ENCODE measurements at places on chromosomes 11 and 22. TPM values are rescaled to one million over a fixed set of nuclear protein-coding genes. Genes with fewer than 3 reads are reported as not detected.

GRCh38 chr22:44108806-44109385 is 71.8 kb upstream of the PARVG start:
- H3K27me3 ChIP-seq, result no peaks in the 10 kb centered on the region
- peaks cover 10% of the 10 kb centered on the region for H3K4me1 ChIP-seq
- H3K4me3 ChIP-seq, result no peak overlapping the region
- H3K36me3 ChIP-seq, result no peaks in the 10 kb centered on the region

GRCh38 chr11:69812946-69813345 is 6.3 kb downstream of the FGF3 start:
- DNase-seq, result no peak
- no peak overlapping the region for H3K27ac ChIP-seq
- peaks cover 8% of the 10 kb centered on the region for H3K4me1 ChIP-seq
- no peak overlapping the region for H3K4me3 ChIP-seq

C1QTNF4 gene
- polyA plus RNA-seq, result 0.91 TPM

TYR gene
- not detected for polyA plus RNA-seq
